ENCODE measurements at places on chromosomes 12 and 14.

DNA sequence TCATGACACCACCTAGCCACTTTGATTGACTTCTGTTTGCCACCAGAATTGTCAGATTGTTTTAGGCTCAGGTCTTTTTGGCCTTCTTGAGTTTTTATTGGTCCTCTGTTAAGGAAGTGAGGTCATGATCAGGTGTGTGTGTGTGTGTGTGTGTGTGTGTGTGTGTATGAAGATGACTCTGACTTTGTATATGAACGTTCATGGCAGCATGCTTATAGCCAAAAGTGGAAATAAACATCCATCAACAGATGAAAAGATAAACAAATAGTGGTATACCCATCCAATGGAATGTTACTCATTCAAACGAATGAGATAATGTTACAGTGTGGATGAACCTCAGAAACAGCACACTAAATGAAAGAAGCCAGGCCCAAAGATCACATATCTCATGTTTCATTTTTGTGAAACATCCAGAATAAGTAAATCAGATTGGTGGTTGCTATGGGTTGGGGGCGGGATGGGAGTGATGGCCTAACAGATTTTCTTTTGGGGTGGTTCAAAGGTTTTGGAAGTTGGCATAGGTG is 258.6 kb downstream of the KTN1 start:
- no peak for DNase-seq

GRCh38 chr14:77011245-77011644 is 17.3 kb downstream of the IRF2BPL start:
- DNase-seq, result no peak

DNA sequence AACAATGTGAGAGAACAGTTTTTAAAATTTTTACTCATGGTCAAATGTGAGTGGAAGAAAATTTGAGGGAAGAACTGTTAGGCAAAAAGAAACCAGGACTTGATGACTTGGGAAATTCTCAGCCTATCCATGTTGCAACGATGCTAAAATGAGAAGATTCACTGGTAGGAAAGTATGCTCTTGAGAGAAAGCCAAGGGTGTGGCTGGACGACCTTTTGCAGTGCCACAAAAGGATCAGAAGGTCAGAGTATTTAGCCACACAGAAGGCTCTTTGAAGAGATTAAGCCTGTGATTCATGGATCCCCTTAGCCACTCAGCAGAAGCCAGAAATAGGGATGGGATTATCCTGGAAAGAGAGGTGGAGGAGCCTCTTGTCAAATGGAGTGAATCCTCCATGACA is 336.8 kb downstream of the LRIG3 start:
- no peak for DNase-seq

DNA sequence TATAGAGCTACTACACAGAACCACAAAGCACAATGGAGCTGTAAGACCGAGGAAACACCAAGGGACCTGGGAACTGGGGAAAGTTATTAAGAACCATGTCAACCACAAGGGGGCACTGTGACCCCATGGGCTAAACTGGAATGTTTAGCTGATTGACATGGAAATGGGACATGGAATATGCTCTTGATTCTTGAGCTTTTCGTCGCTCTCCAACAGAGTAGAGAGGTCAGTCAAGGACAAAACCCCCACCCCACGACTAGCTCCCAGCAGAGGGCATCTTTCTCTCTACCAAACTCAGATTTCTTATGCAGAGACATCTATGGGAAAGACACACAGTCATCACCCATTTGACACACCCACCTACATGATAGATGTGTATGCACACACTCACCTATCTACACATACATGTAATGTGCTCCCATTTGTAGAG is 10.1 kb downstream of the NDRG2 start:
- peak; percentile 85 for DNase-seq

GRCh38 chr14:70780396-70781075 is 28.8 kb downstream of the MAP3K9 start:
- DNase-seq, result no peak

- DNase-seq, result no peak
Observed at GRCh38 chr12:32536000-32536345, 136.6 kb downstream of the FGD4 start.

- DNase-seq, result no peak
Observed at GRCh38 chr12:93336291-93336741, 41.4 kb upstream of the NUDT4 start.

DNA sequence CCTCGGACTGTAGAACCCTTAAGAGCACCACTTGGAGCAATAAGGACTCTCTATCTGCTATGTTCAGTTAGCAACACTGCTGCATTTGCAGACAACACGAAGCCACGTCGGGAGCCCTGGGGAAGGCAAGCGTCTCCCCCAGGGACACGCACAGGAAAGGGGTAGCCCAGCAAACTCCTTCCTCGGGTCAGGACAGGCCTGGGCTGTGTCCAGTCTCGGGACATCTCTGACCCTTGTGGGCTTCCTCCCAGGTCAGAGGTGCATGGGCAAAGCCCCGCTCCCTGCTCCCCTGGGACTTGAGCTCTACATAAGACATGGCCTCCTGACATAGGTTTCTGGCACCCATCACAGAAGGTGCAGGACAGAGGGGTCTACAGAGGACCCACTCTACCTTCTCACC is 119.5 kb downstream of the PIWIL1 start:
- DNase-seq, result no peak

DNA sequence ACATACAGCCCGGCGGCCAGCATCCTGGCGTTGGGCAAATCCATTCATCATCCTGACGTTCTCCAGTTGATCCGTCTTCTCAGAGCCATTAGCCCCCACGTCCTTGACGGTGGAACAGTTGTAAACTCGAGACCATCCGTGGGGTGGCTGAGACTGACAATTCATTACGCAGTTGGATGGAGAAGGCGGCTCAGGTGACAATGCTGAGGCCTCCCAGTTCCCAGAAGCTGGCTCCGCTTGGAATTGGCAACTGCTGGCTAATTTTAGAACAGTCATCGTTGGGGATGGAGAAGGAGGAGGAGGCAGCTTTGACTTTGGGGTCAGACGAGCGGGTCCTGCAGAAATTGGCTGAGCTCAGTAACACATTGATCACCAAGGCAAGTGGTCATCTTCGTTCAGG is 186.5 kb downstream of the PHETA1 start:
- no peak for DNase-seq

GRCh38 chr14:90556012-90556477 is 159.2 kb downstream of the CALM1 start:
- no peak for DNase-seq

GRCh38 chr12:29528161-29528560 is 30.7 kb upstream of the OVCH1 start:
- no peak for DNase-seq

DNA sequence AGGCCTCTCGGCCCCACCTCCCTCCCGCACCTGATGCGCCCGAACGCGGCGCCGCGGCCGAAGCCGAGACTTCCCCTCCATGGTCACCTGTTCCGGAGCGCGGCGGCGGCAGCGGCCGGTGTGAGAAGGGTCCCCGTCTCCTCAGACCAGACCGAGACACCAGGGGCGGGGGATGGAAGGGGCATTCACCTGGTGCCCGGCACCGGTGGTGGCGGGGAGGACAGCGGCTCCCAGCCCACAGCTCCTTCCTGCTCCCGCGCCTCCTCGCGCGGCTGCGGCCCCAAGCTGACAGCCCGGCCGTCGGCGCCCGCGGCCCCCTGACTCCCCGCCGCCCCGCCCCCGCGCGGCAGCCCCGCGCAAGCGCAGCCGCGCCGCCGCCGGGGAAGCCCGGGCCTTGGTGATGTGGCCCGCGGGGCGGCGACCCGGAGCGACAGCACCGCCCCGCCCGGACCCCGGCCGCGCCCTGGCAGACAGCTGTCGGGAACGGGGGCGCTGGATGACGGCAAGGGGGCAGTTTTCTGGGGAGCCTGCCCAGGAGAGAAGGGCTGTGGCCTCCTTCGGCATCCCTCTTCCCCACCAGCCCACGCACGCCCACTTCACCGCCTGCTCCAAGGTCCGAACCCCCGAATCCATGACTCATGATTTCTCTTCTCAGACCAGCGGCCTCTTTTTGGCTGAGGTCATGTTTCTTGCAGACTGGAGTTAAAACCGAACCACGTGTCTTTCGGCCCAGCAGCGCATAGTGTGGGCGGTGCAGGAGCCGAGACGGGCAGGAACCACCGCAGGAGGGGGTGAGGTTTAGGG is at the start of gene SLC41A2:
TSS of gene SLC41A2 (minus strand) at position 290 of the 804 bp plus-strand sequence. CDS start 29,763 bp downstream, outside the sequence.
- DNase-seq, result peak; percentile 88

- no peak for DNase-seq
Observed at GRCh38 chr12:53720946-53721345, 6.3 kb downstream of the CALCOCO1 start.

GRCh38 chr12:14367040-14367661 is 1.7 kb downstream of the ATF7IP start:
- no peak for DNase-seq

DNA sequence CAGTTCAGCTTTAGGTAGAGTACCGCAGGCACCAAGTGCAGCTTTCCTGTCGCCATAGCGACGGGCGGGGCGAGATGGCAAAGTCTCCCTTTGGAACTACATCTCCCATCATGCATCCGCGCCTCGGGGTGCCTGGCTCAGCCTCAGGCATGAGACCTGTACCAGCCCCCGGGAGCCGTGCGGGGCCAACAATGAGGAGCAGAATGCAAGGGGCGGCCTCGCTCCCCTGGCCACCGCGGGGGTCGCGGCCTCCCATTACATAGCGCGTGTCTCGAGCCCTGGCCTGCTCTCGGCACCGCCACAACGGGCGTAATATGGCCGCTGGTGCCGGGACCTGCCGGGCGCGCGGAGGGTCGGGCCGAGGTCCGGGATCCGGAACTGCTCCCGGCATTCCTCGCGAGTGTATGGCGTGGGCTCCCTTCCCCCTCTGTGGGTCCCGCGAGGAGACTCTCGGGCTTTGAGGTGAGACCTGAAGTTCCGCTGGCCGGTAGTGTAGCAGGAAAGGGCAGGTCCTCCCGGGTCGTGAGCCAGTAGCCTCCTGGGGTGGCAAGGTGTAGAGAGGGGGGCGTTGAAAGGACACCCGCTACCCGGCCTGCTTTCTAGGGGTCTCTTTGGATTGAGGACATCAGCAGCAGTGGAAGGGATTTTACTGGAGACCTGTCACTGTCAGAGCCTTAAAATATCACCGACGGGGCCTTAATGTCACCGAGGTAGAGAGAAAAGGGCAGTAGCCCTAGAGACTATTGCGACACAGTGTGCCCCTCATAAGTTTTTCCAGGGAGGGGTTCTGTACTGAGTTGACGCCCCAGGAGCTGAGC is at the start of gene THTPA:
TSS of gene THTPA (plus strand) at position 390 of the 818 bp plus-strand sequence. CDS start 487 bp downstream, outside the sequence.
- DNase-seq, result peak; percentile 95

DNA sequence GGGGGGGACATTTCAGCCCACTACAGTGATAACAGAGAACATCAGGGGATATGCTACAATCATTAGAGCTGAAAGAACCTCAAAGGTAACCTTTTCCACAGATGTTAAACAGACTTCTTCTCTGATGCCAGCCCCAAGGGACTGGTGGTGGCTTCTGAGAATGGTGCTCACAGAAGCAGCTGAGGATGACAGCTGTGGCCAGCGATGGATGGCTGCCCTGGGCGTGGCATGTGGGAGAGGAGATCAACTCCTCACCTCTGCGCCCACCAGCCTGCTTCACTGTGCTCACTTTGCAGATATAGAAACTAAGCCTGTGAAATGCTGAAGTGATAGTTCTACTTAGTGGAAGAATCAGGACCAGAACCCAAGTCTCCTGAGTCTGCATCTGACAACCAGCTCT is 33.0 kb downstream of the FOXN3 start:
- DNase-seq, result no peak

DNA sequence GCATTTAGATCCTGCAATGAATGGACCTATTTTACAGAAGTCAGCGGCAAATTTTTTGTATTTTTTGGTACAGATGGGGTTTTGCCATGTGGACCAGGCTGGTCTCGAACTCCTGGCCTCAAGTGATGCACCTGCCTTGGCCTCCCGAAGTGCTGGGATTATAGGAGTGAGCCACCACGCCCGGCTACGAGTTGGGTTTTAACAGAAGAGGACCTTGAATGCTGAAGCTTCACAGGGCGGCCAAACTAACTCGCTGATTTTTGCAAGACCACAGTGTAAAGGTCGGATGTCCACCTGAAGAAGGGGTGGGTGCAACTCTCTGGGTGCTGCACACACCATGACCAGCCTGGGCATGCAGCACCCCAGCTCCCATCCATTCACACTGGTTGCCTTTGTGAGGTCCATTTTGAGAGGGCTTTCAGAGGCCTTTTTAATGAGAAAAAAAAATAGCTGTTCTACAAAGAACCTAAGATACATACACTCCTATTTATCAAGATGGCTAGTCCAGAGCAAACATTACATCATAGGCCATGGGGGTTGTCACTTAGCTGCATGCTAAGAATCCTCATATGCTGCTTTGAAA is 21.6 kb upstream of the CDK2AP1 start:
- DNase-seq, result no peak

Data from activated CD4-positive, alpha-beta memory T cell treated with anti-CD3 and anti-CD28 coated beads for 36 hours (primary cell).